Chondrocyte (in vitro differentiated cells): ENCODE measurements at places on chromosomes 4 and X. TPM values are rescaled to one million over a fixed set of nuclear protein-coding genes. Genes with fewer than 3 reads are reported as not detected.

- DNase-seq: no peak
- no peak overlapping the region for H3K4me3 ChIP-seq
- no peaks in the 10 kb centered on the region for H3K4me1 ChIP-seq
- no peaks in the 10 kb centered on the region for H3K36me3 ChIP-seq
- peaks cover 17% of the 10 kb centered on the region for H3K27me3 ChIP-seq
- H3K27ac ChIP-seq: no peak overlapping the region
Observed at GRCh38 chr4:47315346-47315745, 148.2 kb downstream of the COMMD8 start.

DNA sequence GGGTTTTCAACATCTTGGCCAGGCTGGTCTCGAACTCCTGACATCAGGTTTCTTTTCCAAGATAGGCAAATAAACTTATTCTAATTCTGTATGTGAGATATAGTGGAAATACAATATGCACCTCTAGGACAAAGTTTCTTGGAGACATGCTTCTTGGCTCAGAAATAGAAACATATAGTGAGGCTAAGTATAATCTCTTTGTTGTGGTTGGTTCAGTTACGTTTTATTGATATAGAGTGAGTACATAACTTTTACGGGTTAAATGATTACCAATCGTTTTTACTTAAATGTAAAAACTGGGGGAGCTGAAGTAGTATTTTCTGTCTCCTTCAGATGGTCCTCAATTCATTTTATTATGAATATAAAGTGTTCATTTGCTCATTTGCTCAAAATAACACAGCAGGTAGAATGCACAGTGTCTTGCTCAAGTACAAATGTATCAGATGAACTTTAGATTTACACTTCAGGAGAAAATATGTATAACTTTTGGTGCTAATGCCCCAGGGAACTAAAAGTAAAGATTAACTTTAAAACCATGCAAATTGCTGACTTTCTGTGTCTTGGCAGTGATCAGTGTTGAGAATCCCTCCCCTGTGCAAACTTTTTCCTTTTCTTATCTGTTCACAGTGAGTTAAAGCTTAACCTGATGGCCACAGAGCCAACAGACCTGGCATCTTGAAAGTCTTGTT, 77.6 kb downstream of the AFF1 start:
- H3K36me3 ChIP-seq: no peaks in the 10 kb centered on the region
- DNase-seq: no peak
- H3K4me1 ChIP-seq: peaks cover 78% of the 10 kb centered on the region
- H3K4me3 ChIP-seq: no peak overlapping the region

DNA sequence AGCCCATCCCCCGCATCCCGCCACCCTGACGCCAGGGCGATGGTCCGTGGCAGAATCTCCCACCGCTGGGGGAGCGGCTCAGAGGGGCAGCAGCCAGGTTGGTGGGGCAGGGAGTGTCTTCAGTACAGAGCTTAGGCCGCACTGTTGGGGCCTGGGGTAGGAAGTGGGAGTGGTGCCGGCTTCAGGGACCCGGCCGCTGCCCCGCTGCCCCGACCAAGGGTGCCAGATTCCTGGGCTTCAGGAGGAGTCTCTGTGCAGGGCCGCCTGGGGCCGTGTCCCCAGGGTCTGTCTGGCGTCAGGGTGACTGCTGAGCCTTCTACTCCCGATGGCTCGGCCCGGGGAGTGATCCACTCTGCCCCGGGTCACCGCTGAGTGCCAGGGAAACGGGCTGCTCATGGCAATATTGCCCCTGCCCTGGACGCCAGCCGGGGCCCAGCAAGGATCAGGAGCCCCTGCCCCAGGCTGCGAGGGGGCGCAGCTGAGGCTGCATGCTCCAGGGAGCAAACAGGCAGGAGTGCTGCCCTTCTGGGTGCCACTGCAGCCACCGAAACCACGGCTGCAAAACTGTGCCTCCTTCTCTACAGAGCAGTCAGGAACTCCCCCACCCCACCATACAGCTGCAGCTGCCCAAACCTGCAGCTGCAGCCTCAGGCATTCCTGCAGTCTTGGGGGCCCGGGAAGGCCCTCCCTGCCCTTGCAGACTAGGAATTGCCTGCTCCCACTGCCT, 1206.1 kb downstream of the ARAP2 start:
- no peak overlapping the region for H3K27ac ChIP-seq
- H3K27me3 ChIP-seq: no peaks in the 10 kb centered on the region
- no peaks in the 10 kb centered on the region for H3K36me3 ChIP-seq
- no peak for DNase-seq
- no peak overlapping the region for H3K4me3 ChIP-seq

DNA sequence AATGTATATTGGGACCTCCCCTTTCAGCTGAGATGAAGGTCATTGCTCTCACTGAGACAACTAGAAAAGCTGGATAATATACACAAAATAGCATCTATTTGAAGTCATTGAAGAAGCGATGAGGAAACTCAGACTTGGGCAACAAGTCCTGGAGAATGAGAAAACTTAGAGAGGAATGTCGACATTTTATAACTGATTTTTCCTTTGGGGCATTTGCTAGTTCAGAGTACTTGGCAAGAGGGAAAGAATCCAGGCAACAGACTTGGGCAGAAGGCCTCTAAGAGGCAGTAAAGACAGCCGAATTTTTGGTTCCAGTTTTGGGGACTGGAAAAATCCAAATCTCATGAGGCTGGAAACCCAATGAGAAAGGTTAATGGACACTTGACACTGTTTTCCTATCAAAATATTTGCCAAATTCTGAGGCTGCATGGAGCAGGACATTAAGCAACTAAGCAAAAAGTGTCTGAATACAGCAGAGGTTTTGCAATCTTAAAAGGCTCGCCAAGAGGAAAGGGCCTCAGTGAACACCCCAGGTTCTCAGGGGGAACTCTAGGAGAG, 21.0 kb upstream of the ANXA5 start:
- H3K27me3 ChIP-seq: no peaks in the 10 kb centered on the region
- DNase-seq: no peak

GRCh38 chr4:5619913-5620625, 88.3 kb downstream of the EVC2 start:
- H3K4me3 ChIP-seq: no peak overlapping the region
- peaks cover 37% of the 10 kb centered on the region for H3K36me3 ChIP-seq
- no peak for DNase-seq
- H3K27ac ChIP-seq: no peak overlapping the region
- peaks cover 3% of the 10 kb centered on the region for H3K4me1 ChIP-seq

- H3K36me3 ChIP-seq: no peaks in the 10 kb centered on the region
- no peaks in the 10 kb centered on the region for H3K27me3 ChIP-seq
- peaks cover 7% of the 10 kb centered on the region for H3K4me1 ChIP-seq
- H3K27ac ChIP-seq: no peak overlapping the region
Observed at GRCh38 chr4:161829591-161829990, 334.2 kb downstream of the FSTL5 start.

The PLK4 gene
- 3.1 to 6.8 TPM (median 3.1 TPM) in 3 replicates for total RNA-seq

The KDR gene
- 0.67 to 8.6 TPM (median 0.77 TPM) in 3 replicates for total RNA-seq

The TFE3 gene
- 39.3 to 42.5 TPM (median 41.2 TPM) in 3 replicates for total RNA-seq

The FAM133A gene
- total RNA-seq: 0.65 to 1.3 TPM (median 0.72 TPM) in 3 replicates

The GABRB1 gene
- not detected in 3 replicates for total RNA-seq
